Caudate nucleus (tissue), 63 donors: ENCODE measurements at places on chromosomes 12 and 14.

GRCh38 chr12:84157170-84157569, 755.4 kb downstream of the SLC6A15 start:
- DNase-seq, result no peak

GRCh38 chr12:14782756-14783155, 20.5 kb downstream of the WBP11 start:
- DNase-seq, result no peak

GRCh38 chr12:113055594-113056380, 743 bp upstream of the DTX1 start:
- no peak for DNase-seq

DNA sequence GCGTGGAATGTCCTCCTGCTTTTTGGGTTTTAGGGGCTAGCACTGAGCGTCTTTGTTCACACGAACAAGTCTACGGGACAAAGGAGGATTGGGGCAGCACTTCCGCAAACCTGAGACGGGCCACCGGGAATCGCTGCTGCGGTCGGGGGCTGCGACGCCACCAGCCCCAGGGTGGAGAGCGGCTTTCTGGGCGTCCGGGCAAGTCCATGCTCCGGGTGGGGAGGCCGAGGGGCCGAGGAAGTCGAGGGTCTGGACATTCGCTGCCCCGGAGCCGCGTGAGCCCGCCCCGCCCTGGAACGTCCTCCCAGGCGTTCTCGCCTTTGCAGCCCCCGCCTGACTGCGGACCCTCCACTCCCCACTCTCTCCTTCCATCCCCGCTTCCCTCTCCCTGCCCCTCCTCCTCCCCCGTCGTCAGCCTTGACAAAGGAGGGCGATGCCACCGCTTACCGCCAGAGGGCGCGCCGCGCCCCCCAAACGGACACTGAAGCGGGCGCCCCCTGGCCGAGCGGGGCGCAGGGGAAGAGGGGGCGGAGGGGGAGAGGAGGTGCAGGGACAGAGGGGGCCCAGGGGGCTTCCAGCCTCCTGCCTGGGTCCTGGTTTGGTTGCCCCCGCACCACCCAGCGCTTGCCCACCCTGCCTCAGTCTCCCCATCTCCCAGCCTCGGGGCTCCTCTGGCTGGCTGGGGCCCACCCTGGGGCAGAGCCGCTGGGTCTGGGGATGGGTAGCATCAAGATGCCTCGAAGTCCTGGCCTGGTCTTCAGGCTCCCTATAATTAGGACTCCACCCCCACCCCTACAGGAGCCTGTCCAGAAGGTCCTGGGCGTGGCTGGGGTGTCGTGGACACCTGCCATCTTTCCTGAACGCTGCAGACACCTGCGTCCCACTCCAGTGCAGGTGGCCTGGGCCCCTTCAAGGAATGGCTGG, 39.1 kb upstream of the INF2 start:
- DNase-seq, result peak; percentile 62

- no peak for DNase-seq
Observed at GRCh38 chr14:104678346-104678745, 11.1 kb upstream of the INF2 start.

GRCh38 chr12:111673503-111673902, 12.3 kb downstream of the BRAP start:
- no peak for DNase-seq

- DNase-seq, result no peak
Observed at GRCh38 chr12:85310456-85311076, 30.5 kb downstream of the ALX1 start.

DNA sequence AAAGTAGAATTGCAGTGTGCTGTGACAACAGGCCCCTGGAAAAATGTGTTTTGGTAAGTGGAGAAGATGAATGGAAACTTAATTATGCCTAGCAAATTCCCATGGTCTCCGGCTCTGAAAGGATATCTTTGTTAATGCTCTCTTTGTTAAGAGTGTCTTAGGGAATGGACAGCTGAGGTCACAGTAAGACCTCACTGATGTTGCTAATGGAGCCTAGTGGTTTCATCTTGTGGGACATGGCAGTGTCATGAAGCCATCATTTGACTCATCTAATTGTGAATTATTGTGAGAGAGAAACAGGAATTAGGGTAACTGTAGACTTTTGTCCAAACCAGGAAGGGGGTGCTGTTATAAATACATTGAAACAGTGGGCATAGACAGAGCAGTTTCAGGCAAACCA, 330.3 kb downstream of the TMTC2 start:
- no peak for DNase-seq

- DNase-seq, result no peak
Observed at GRCh38 chr14:99937475-99938244, 127.6 kb upstream of the EVL start.

GRCh38 chr12:18951218-18951617, 178.3 kb upstream of the PLEKHA5 start:
- DNase-seq, result no peak

DNA sequence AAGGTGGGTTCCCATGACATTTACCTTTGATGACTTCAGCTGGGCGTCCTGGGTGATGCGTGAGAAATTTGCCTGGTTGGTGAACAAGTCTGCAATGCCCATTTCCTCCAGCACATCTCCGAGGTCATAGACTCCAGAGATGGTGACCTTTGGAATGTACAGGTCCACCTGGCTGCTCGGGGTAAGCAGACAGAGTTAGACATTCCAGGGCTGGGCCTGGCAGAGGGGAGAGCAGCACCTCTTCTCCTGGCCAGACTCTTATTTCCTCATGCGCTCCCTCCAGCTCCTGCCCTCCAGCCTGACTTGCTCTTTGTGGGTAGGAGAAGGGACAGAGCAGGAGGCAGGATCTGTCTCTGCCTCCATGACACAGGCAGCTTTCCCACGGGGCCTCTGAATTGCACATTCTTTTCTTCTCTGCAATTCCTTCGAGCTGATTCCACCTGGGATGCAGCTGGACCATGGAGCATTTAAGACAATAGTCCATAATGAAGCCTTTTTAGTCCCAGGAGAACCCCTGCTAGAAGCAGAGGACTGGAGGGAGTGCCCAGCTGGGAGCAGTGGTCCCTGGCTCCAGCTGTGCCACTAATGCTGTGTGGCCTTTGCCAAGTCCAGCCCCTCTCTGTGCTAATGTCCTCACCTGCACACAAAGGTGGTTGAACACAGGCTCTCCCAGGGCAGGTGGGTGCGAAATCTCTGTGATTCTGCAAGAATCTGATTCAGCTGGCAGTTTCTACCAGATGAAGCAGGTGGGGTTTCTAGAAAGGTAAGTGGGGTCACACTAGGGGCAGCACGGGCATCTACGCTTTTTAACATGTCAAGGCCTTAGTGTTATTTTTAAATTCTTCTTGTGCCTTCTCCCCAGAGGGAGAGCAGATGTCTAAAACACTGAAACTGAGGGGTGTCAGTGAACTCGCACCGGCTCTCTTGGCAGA, 13.2 kb upstream of the SERPINA10 start:
- DNase-seq, result no peak

GRCh38 chr12:28051516-28052354, 79.2 kb upstream of the PTHLH start:
- no peak for DNase-seq

DNA sequence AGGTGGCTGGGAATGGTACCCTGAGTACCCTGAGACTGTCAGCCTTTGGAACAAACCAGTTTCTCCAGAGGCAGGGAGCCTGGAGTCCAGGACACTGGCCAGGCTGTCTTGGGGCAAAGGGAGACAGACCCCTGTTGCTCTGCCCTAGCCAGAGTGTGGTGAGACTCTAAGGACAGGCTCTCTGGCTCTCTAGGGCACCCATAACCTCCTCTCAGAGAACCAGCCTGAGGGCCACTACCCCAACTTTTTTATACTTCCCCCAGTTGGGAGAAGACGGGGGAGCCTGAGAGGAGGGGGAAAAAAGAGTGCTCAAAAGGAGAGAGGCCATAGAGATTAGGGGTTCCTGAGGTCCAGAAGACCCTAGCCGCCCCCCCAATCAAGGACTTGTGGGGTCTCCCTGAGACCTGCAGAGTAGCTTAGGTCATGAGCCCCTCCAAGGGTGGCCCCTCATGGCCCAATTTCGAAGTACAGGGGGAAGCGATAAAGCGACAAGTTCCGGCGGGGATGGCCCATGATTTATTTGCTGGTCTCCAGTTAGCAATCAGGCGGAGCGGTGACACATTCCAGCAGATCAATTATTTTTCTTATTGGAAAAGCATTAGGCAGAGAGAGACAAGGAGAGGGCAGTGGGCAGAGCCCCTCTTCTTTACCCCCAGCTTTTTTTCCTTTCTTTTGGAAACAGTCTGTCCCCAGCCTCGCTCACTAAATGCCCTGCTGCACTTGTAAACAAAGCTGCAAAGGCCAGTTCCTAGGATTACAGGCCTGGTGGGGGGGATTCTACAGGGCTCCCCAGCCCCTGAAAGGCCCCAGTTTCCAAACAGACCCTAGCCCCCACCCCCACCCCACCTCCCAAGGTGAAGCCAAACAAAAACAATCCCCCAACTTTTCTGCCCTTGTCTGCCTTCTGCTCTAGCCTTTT, 1.5 kb downstream of the HOXC8 start:
- DNase-seq, result no peak

DNA sequence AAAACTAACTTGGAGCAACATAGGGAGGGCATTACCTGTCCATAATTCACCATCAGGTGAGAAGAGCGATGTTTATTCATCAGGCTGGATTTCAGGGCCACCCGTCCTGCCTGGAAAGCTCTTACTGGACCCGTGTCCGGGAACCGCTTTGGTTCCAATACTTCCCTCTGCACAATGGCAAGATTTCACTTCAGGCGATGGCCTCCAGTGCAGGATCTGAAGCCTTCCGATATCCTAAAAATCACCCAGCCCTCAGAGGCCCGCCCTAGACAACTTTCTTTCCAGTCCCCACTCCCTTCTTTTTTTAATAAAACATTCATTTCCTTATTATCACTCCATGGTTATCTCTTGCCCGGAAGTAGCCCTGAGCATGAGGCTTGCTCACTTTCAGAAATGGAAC, 92.5 kb downstream of the BCL11B start:
- DNase-seq, result no peak

DNA sequence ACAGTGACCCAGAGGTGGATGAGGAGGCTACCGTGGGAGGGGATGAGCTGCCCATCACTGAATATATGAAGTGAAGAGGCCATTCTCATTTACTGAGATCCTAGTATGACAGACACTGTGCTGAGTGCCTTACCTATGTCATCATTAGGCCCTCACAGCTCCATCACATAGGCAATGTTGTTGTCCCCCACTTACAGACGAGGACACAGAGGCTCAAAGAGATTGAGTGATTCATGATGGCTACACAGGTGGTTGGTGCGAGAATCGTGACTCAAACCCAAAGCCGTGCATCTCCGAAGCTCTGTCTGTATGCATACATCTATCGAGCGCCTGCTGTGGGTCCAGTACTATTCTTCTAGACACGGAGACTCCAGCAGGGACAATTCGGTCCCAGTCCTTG, 5.9 kb upstream of the CCDC197 start:
- DNase-seq, result no peak

DNA sequence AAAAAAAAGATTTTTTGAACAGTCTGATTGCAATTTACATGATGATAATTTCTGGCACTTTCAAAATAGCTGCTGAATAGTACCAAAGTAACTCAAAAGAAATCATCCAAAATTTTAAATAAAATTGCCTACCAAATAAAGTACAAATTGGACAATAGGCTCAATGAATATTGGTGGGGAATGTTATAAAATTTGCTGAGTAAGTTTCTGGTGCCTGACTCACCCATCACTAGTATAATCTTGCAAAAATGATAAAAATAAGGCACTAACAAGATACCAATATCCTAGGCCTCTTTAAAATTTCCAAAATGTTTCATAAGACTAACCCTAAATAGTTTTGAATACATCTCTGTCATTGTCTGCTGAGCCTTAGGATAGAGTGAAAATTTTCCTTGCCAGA, 145.3 kb upstream of the LRFN5 start:
- no peak for DNase-seq

DNA sequence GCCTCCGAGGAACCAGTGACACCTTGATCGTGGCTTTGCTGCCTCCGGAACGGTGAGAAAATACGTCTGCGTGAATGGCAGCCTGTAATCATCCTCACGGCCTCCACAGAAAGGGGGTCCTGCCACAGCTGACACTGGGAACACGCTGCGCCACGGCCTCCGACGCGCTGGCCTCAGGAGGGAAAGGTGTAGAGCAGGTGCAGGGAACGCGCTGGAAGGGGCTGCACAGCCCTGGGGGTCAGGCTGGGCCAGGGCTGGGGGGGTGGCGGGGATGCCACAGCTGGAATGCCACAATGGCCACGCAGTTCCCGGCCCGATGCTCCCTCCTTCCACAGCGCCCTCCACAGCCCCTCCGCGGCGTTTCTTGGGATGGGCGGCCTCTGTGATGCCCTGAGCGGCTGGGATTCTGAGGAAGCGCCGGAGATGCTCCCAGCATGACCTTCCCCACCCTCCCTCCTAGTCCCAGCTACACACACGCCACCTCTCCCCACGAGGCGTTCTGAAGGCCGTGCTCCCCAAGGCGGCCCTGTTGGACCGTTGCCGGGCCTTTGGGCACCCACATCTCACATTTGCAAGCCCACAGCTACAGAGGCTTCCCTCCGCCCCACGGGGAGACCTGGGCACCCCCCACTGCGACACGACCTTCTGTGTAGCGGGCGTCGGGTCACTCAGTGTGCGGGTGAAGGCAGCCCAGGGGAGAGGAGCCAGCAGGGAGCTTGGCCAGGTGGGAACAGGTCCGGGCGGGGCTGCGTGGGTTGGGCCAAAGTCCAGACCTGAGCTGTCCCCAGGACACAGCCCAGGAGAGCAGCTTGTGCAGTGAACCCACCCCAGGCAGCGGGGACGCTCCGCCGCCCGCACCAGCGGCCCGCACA, 31.8 kb upstream of the GALNT9 start:
- DNase-seq, result no peak

DNA sequence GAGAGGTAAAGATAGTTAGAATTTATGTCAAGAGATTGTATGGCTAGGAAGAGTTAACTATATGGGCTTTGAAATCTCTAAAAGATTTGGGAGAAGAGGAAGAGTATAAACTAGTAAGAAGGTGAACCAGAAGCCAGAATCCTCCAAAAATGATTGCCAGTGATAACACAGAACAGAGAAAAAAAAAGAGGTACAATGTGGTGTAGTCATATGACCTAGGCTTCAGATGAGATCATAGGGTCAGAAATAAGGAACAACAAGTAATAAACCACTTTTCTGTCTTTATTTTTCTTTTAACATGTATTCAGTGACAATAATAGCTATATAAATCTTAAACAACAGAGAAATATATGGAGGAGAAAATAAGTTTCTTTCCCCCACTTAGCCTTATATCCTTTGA, 2.0 kb upstream of the NECAP1 start:
- no peak for DNase-seq

GRCh38 chr14:68512088-68512487, 280.8 kb downstream of the ZFP36L1 start:
- DNase-seq, result no peak

DNA sequence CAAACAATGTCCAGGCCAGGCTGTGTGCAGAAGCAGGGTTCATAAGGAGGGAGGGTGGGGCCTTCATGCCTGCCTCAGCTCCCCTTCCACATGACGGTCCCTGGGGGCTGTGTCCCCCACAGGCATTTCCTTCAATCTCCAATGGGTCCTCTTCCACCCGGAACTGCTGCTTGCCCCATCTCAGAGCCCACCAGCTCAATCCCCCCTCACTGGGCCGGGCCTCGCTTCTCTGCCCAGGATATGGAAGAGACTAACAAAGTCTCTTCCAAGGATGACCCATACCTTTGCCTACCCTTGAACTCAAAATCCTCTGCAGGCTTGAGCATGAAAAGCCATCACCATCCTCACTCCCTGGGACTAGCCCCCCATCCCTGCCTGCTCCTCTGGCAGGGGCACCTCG, 28.4 kb upstream of the FAM181A start:
- DNase-seq, result no peak
